ENCODE measurements at places on chromosomes 12 and 14.

GRCh38 chr14:75426332-75427125, 1.3 kb upstream of the JDP2 start:
- peaks cover 8% of the 10 kb centered on the region for H3K27me3 ChIP-seq
- peak overlapping the region; percentile 64 for H3K4me3 ChIP-seq
- no peak for DNase-seq
- H3K36me3 ChIP-seq, result peaks cover 7% of the 10 kb centered on the region

GRCh38 chr14:101196051-101196712, 292.7 kb upstream of the RTL1 start:
- no peak overlapping the region for H3K27ac ChIP-seq
- H3K4me1 ChIP-seq, result no peaks in the 10 kb centered on the region
- no peaks in the 10 kb centered on the region for H3K27me3 ChIP-seq
- DNase-seq, result no peak
- no peaks in the 10 kb centered on the region for H3K36me3 ChIP-seq

- H3K27ac ChIP-seq, result no peak overlapping the region
- H3K27me3 ChIP-seq, result no peaks in the 10 kb centered on the region
- no peak overlapping the region for H3K4me3 ChIP-seq
- H3K4me1 ChIP-seq, result no peaks in the 10 kb centered on the region
- H3K36me3 ChIP-seq, result no peaks in the 10 kb centered on the region
- DNase-seq, result no peak
These were observed 924.4 kb upstream of the LRFN5 start for GRCh38 chr14:40682131-40682913.

GRCh38 chr12:74401966-74402365, 135.7 kb upstream of the ATXN7L3B start:
- no peak overlapping the region for H3K27ac ChIP-seq
- DNase-seq, result no peak
- no peaks in the 10 kb centered on the region for H3K36me3 ChIP-seq
- no peaks in the 10 kb centered on the region for H3K27me3 ChIP-seq
- no peak overlapping the region for H3K4me3 ChIP-seq
- no peaks in the 10 kb centered on the region for H3K4me1 ChIP-seq

- H3K36me3 ChIP-seq, result no peaks in the 10 kb centered on the region
- H3K4me1 ChIP-seq, result no peaks in the 10 kb centered on the region
- no peak overlapping the region for H3K27ac ChIP-seq
- no peak overlapping the region for H3K4me3 ChIP-seq
- H3K27me3 ChIP-seq, result no peaks in the 10 kb centered on the region
These were observed 81.2 kb upstream of the ATF7IP start for GRCh38 chr12:14284184-14284722.

DNA sequence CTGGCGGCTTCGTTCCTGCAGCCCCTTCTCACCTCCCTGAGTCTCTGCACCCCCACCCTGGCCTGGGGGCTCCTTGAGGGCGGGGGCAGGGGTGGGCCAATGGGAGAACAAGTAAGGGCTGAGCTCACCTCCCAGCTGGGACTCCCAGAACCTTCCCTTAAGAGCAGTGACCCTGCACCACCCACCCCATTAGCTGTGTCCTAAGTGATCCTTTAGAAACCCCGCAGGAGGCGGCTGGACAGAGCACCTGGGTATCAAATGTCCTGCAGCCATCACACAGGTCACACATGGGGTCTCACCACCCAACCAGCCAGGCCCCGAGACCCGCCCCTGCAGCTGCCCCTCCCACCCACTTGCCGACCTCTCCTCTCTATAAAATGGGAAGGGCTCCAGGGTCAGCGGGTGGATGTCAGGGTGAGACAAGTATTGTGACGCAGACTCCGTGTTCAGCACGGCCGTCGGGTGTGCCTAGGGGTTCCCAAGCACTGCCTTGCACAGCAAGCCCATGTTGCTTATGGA, 151.2 kb upstream of the C14orf180 start:
- H3K27ac ChIP-seq, result no peak overlapping the region
- H3K36me3 ChIP-seq, result no peaks in the 10 kb centered on the region
- H3K4me3 ChIP-seq, result no peak overlapping the region
- H3K4me1 ChIP-seq, result no peaks in the 10 kb centered on the region

- DNase-seq, result no peak
- H3K36me3 ChIP-seq, result no peaks in the 10 kb centered on the region
- no peak overlapping the region for H3K4me3 ChIP-seq
- H3K27ac ChIP-seq, result no peak overlapping the region
These were observed 29.9 kb upstream of the BCDIN3D start for GRCh38 chr12:49872781-49873181.

GRCh38 chr14:99675951-99676350, 8.1 kb upstream of the CYP46A1 start:
- H3K27me3 ChIP-seq, result no peaks in the 10 kb centered on the region
- H3K27ac ChIP-seq, result no peak overlapping the region
- no peak for DNase-seq
- peaks cover 3% of the 10 kb centered on the region for H3K4me1 ChIP-seq
- H3K36me3 ChIP-seq, result no peaks in the 10 kb centered on the region

- H3K27me3 ChIP-seq, result no peaks in the 10 kb centered on the region
- H3K4me1 ChIP-seq, result no peaks in the 10 kb centered on the region
- H3K27ac ChIP-seq, result no peak overlapping the region
- no peak for DNase-seq
These were observed 1900.0 kb upstream of the SEL1L start for GRCh38 chr14:83433618-83434017.

DNA sequence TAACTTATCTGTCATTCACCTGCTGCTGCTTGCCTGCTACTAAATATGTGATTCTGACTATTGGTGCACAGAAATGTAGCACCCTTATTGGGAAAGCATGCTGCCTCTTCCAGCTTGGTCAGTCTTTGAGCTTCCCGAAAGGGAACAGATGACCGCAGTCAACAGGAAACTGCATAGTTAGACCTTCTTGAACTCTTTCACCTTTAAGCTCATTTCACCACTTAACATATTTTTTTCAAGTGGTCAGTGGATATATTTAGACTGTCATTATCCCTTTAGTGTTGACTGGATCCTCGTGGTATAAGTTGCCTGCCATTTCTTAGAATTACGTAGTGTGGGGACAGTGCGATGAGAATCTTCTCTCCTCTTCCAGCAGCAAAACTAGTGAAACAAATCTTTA, 224.9 kb downstream of the FBXL14 start:
- no peak for DNase-seq
- H3K27ac ChIP-seq, result no peak overlapping the region
- no peaks in the 10 kb centered on the region for H3K27me3 ChIP-seq
- no peak overlapping the region for H3K4me3 ChIP-seq
- no peaks in the 10 kb centered on the region for H3K4me1 ChIP-seq
- H3K36me3 ChIP-seq, result no peaks in the 10 kb centered on the region

- no peak overlapping the region for H3K4me3 ChIP-seq
- H3K27me3 ChIP-seq, result no peaks in the 10 kb centered on the region
- H3K36me3 ChIP-seq, result peaks cover 78% of the 10 kb centered on the region
- DNase-seq, result no peak
- no peaks in the 10 kb centered on the region for H3K4me1 ChIP-seq
These were observed 19.7 kb downstream of the NEK9 start for GRCh38 chr14:75107186-75107585.

GRCh38 chr14:49505041-49505766, 81.0 kb downstream of the RPS29 start:
- H3K36me3 ChIP-seq, result no peaks in the 10 kb centered on the region
- no peaks in the 10 kb centered on the region for H3K4me1 ChIP-seq
- no peak for DNase-seq
- peaks cover 12% of the 10 kb centered on the region for H3K27me3 ChIP-seq
- no peak overlapping the region for H3K27ac ChIP-seq
- H3K4me3 ChIP-seq, result no peak overlapping the region

DNA sequence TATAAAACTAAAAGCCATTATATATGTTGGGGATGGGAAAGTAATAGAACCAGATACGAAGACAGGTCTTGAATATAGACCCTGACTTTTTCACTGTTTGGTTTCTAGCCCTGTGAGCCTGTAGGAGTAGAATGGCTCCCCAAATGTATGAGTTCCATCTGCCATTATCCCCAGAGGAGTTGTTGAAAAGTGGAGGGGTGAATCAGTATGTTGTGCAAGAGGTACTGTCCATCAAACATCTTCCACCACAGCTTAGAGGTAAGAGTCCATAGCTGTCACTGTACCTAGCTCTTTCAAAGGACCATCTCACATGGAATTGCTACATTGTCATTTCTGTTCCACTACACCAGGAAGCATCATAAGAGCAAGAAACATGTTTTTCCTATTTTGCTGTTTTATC, 1.1 kb downstream of the NCAPD2 start:
- peaks cover 29% of the 10 kb centered on the region for H3K4me1 ChIP-seq
- H3K27ac ChIP-seq, result peak overlapping the region; percentile 97
- DNase-seq, result no peak
- peak overlapping the region; percentile 93 for H3K4me3 ChIP-seq
- no peaks in the 10 kb centered on the region for H3K27me3 ChIP-seq

DNA sequence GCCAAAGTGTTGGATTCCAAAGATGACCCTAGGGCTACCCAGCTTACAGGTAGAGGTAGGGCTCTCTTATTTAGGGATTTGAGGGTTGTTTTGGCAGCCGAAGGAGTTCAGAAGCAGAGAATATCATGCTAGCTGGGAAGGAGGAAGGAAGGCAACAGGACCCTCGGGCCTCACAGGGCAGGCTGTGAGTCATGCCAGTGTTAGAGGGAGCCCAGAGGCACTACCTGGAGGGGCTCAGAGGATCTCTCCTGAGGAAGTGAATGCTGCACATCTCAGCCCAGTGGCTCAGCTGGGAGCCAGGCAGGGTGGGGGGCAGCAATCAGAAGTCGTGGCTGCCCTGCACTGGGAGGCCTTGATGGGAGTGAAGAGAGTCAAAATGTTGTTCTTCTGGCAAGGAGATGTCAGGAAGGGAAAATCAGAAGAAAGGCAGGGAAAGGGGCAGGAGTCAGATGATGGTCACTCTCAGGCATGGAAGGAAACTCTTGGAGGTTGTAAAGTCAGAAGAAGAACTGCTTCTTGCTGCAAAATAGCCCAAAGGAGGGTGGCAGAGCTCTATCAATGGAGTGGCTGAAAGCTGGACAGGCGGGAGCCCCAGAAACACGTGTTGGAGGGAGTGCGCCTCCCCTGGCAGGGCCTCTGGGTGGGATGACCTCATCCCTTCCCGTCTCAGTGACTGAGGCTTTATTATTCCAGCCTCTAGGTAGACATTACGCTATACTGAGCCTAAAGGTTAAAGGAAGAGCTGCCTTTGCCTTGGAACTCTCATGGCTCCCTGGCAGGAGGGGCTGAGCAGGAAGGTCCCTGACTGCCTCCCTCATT, 141.3 kb downstream of the SMOC1 start:
- no peak overlapping the region for H3K4me3 ChIP-seq
- H3K36me3 ChIP-seq, result no peaks in the 10 kb centered on the region
- DNase-seq, result no peak
- H3K27me3 ChIP-seq, result peaks cover 17% of the 10 kb centered on the region

DNA sequence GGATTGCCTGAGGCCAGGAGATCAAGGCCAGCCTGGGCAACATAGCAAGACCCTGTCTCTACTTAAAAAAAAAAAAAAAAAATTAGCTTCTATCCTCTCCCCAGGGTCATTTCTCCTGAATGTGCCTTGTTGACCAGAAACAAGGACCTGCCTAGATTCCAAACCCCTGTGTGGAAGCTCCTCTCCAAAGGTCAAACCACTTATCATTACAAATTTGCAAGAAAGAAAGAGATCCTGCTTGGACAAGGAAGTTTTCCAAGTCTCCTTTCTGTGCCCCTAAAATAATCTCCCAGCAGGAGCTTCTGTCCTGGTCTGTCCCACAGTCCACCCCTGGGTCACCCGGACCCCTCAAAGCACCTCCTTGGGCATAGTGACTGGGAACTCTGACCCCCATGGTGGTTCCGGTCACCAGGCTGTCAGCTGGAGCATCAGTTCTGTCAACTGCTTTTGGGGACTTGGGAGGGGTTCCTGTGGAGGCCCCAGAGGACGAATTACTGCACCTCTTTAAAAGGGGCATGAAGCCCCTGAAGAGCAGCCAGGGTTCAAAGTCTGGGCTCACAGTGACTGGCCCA, 38.4 kb downstream of the ACTN1 start:
- peaks cover 16% of the 10 kb centered on the region for H3K4me1 ChIP-seq
- no peak overlapping the region for H3K27ac ChIP-seq
- DNase-seq, result no peak
- H3K27me3 ChIP-seq, result no peaks in the 10 kb centered on the region
- H3K36me3 ChIP-seq, result no peaks in the 10 kb centered on the region

GRCh38 chr12:84607170-84607819, 305.3 kb downstream of the SLC6A15 start:
- H3K4me3 ChIP-seq, result no peak overlapping the region
- no peaks in the 10 kb centered on the region for H3K4me1 ChIP-seq
- no peaks in the 10 kb centered on the region for H3K27me3 ChIP-seq

DNA sequence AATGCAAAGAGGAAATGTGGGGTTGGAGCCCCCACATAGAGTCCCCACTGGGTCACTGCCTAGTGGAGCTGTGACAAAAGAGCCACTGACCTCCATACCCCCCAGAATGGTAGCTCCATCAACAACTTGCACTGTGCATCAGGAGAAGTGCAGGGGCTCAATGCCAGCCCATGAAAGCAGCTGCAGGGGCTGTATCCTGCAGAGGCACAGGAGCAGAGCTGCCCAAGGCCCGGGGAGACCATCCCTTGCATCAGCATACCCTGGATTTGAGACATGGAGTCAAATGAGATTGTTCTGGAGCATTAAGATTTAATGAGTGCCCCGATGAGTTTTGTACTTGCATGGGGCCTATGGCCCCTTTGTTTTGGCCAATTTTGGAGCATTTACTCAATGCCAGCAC, 1023.6 kb downstream of the VRK1 start:
- no peak overlapping the region for H3K27ac ChIP-seq
- no peak for DNase-seq
- peaks cover 9% of the 10 kb centered on the region for H3K36me3 ChIP-seq
- peaks cover 3% of the 10 kb centered on the region for H3K4me1 ChIP-seq
- H3K4me3 ChIP-seq, result no peak overlapping the region

GRCh38 chr14:103281496-103282231, 52.4 kb upstream of the EIF5 start:
- no peaks in the 10 kb centered on the region for H3K36me3 ChIP-seq
- peaks cover 55% of the 10 kb centered on the region for H3K27me3 ChIP-seq
- H3K4me1 ChIP-seq, result no peaks in the 10 kb centered on the region
- no peak overlapping the region for H3K27ac ChIP-seq
- H3K4me3 ChIP-seq, result no peak overlapping the region

DNA sequence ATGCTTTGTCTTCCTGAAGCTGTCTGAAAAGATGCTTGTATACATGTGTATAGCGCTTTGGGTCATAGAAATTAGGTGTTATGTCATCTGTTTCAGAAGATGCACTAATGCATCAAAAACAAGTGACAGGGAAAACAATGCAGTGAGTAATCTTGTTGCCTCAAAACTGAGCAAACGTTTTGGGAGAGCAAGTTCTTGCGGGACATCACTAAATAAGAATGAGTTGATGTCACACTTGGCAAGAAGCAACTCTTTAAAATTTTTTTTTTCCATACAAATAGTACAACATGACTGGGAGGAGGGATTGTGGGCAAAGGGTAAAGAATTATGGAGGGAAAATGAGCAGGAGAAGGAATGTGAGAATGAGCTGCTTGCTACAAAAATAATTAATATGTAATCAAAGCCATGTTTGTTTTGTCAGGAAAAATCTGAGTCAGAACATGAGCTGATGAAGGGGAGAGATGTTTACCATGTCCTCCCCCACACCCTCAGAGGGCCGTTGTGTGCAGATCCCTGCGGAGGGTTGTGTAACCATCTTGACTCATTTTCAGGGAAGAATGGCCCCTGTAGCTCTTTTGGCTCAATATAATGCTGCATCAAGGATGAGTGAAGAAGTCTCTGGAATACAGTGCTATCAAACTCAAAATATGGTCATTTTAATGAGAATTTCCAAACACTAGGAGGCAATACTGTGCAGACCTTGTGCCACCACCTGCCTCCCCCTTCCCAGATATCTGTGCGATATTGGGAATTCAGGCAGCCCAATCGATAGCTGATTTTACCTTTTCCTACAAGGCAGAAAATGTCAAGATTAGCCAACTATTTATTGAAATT, 41.4 kb downstream of the BORCS5 start:
- no peak overlapping the region for H3K27ac ChIP-seq
- no peaks in the 10 kb centered on the region for H3K27me3 ChIP-seq
- no peak overlapping the region for H3K4me3 ChIP-seq
- peaks cover 48% of the 10 kb centered on the region for H3K36me3 ChIP-seq
- no peak for DNase-seq
- peaks cover 41% of the 10 kb centered on the region for H3K4me1 ChIP-seq

Measured in activated T-helper 2 cell treated with anti-CD3 and anti-CD28 coated beads, Interferon-gamma antibody, Interleukin-2, Interleukin-4, amounts not matched to agents 10 μg/mL and 5 μg/mL and 100 μg/mL, durations not matched to agents 14 hours and 24 hours and 36 hours (primary cell).